ENCODE measurements at places on chromosomes 16 and 17.

- no peak for DNase-seq
Measured at GRCh38 chr16:76614269-76614668, 337.1 kb downstream of the CNTNAP4 start.

- DNase-seq = no peak
Measured at GRCh38 chr16:59634004-59634579, 900.0 kb upstream of the GOT2 start.

DNA sequence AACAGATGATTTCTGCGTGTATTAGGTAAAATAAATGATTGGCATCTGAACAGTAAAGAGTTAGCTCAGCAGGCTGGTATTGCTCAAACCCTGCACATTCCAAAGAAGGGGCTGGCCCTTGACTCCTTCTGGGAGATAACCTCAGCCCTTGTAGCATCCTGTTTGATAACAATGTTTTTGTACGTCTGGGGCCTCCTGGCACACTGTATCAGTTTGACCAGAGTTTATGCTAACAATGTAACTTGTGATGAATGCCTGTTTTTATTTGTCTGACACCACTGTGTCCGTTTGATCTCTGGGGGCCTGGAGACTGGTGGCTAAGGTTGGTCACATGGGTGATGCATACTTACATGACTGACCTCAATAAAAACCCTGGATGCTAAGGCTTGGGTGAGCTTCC lies 43.8 kb upstream of the NDRG4 start:
- no peak for DNase-seq

DNA sequence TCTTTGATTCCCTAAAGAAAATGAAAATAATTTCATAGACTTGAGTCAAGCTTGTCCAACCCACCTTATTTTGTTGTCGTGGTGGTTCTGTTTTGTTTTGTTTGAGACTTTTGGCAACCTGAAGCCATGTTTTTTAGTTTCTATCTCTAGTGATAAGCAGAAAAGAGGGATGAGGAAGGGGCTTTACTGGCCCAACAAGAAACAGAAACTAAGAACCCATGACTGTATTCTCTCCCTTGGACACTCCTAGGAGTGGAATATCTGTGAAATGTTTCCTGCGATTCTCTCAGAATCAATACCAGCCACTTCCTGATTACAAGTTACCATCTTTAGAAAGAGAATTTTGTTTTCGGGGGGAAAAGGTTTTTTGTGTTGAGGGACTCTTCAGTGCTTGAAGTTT lies 207.5 kb downstream of the PRKCA start:
- no peak for DNase-seq

DNA sequence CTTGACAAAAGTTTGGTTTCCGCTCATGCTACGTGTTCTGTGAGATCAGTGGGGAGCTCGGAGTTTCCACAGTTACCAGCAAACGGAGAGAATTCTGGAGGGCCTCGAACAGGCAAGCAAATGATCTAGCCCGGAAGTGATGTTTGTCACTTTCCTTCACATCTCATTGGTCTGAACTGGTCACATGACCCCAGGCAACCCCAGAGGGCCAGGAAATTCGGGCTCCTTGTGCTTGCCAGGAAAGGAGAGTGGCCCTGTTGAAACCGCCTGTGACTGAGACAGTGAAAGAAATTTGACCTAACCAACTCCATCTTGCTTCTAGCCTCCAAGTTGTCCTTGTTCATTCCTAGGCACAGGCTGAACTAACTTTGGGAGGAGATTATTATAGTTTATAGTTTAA lies 23.0 kb downstream of the SPPL2C start:
- DNase-seq = no peak

GRCh38 chr17:3385869-3386816 lies at the start of gene OR3A2:
TSS of gene OR3A2 (minus strand) at chr17:3386308.
- DNase-seq = no peak
